ENCODE measurements at places on chromosomes 1 and 21.

- DNase-seq, result no peak
Measured at GRCh38 chr1:181174861-181175260, 86.4 kb downstream of the IER5 start.

GRCh38 chr1:65820983-65821382 is 28.3 kb downstream of the PDE4B start:
- no peak for DNase-seq

GRCh38 chr1:76510672-76511557 is 356.4 kb upstream of the ST6GALNAC5 start:
- DNase-seq, result no peak

- DNase-seq, result no peak
Measured at GRCh38 chr1:55127827-55128343, 87.3 kb downstream of the USP24 start.

DNA sequence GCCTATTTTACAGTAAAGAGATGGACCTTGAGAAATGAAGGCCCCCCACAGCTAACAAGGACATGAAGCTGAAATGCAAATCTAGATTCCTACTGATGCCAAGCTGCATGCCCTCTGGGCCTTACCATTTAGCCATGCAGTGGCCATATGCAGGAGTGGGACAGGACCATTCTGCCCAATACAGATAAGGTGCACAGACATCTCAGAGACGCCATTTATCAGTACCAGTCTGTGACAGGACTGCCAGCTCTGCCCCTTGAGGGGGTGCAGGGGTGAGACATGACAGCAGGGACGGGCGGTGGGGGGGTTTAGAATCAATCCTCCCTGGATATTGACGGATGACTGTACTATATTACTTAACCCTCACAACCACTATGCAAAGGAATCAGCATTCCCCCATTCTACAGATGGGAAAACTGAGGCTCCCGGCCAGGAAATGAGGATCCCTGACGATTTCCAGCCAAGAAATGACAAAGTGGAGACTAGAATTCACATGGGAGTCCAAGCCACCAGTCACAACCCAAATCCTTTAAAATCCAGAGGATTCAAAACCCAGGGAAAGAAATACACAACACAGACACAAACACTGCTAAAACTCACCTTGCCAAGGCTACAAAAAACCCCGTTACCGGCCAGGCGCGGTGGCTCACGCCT is 10.8 kb downstream of the SSBP3 start:
- no peak for DNase-seq

DNA sequence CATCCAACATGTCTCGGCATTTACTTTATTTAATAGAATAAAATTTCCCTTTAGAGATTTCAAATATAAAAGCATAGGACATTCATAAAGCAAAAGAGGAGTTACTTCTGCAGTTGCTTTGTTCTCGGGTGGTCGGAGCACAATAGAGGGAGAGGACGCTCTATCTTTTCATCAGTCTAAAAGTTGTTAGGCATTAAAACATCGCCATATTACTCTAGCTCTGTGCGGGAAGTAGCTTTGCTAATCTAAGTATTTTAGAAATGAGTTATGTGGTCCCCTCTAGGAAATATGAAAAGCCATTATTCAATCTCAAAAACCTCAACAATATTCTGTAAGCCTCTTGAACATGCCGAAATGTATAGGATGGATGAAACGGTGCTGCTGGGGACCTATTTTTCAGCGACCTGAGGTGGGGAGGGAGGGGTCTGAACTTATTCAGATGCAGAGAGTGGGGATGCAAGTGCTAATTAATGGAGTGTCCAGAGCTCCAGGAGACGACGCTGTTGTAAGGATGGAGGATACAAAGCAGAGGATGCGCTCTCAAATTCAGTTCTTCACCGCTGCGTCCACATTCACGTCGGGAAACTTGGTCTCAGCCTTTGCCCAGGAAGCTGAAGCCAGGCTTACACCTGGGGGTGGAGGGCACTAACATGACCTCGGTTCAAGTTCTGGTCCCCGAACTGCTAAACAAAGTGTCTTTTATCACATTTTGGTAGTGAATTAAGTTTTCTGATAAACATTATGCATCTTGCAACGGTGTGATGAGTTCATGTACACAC is 6.3 kb downstream of the CDKN2C start:
- no peak for DNase-seq

- DNase-seq, result no peak
Measured at GRCh38 chr1:88063605-88064004, 620.5 kb upstream of the PKN2 start.

DNA sequence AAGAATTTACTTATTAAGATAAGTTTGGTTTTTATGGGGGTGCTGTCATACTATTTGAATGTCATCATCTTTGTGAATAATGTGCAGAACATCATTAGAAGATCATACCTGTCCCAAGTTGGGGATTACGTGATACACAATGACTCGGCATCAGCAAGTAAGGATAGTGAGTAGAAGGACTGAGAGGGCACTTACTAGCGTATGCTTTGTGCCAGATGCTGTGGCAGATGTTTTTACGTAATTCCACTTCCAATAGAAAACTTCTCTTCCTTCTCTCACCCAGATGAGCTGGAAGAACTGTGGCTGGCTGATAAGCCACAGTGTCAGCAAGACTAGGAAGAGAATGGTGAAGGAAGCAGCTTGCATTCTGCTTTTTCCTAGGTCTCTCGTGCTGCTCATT is 28.1 kb upstream of the TGFB2 start:
- no peak for DNase-seq

- DNase-seq, result no peak
Measured at GRCh38 chr1:17516303-17517214, 22.9 kb upstream of the ARHGEF10L start.

DNA sequence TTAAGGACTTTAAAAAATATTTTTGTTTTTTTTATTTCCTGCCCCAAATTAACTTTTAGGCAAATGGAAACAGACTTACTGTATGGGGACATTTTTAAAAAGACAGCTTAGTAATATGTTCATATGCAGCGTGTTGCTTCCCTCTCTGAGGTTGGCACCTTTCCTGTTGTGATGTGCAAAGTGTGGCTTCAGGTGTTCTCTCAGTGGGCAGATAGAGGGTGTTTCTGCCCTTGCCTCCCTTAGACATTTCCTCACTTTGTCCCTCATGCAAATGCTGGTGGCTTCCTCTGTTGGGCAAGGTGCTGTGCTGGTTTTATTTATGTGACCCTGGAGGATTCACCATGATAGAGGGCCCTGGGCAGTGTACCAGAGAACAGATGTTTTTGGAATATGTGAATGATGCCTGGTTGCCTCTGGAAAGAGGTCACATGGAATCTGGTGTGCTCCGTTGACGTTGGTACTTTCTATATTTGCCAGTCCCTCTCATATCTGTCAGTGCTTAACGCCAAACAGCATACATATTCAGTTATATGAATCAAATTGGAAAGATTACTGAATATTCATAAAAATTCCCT is 123.5 kb downstream of the PATJ start:
- DNase-seq, result no peak

DNA sequence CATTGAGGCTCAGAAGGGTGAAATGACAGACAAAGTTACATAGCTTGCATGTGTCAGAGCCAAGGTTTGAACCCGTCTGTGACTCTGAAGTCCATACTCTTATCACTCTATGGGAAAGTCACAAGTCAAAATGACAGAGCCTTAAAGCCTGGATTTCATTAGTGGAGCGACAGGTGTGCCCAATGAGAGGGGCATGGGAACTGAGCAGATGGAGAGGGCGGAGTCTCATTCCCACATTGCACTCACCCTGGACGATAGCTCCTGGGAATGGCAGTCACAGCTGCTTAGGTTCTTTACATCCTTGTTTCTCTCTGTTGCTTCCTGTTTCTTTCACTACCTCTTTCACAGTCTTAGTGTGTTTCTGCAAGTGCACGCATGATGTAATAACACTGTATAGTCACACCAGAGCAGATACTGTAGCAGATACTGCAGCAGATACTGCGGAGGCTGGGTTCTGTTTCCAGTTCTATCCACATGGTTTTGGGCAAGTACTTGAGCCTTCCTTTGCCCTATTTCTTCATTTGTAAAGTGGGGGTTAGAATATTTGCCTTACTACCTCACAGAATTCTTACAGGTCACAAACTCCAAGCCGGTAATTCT is 127.2 kb downstream of the ZSCAN20 start:
- no peak for DNase-seq

GRCh38 chr21:38958940-38959691 is 153.4 kb downstream of the ETS2 start:
- no peak for DNase-seq

DNA sequence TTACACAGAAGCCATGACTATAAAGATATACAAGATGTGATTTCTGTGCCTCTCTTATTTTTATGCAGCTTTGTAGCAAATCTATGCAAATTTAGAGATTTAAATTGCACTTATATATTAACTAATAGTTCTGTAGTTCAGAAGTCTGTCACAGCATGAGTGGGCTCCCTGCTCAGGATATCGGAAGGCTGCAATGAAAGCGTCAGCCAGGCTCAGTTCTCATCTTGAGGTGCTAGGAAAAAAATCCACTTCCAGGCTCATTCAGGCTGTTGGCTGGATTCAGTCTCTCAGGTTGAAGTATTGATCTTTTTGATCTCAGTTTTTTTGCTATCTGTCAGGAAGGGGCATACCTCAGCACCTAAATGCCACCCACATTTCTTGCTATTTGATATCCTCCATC is 487.4 kb upstream of the DEPDC1 start:
- DNase-seq, result no peak

- DNase-seq, result no peak
Measured at GRCh38 chr1:12615865-12616708, 1.9 kb downstream of the DHRS3 start.

GRCh38 chr1:246647113-246647512 is 77.1 kb upstream of the SCCPDH start:
- DNase-seq, result no peak

- DNase-seq, result no peak
Measured at GRCh38 chr1:77659879-77660593, 22.4 kb downstream of the ZZZ3 start.

- peak; percentile 63 for DNase-seq
Measured at GRCh38 chr21:42453224-42453985, 42.6 kb downstream of the RSPH1 start.

DNA sequence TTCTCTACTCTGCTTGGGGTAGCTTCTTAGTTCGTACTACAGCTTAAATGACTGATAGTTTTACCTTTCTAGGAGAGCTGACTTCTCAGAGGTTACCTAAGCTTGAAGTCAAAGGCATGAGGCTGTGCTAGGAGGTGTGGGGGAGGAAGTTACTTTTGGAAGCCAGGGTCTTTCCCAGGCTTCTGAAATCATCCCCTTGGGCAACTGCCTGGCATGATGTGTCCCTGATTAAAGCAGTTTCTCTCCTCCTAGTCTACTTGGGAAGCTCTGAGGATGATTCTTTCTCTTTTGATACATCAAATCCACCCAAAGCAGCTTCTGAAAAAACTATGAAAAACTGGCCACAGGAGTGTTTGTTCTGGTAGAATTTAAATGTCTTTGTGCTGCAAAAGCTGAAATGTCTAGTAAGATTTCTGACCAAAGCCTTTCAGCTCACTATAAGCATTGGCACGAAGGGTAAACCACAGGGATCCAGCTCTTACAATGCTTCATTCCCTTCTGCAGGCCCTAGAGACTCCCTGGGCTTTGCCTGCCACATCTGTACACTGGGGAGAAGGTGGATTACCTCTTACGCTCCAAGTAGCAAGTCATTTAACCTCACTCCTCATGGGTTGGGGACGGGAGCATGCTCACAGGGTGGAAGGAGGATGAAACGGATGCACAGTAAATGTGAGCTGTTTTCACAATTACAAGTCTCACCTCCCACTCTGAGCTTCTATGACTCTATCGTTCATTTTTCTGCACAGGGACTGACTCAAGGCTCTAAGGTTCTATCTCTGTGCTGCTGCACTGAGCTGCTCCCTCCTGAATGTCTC is 59.6 kb downstream of the RUNX1 start:
- DNase-seq, result no peak

DNA sequence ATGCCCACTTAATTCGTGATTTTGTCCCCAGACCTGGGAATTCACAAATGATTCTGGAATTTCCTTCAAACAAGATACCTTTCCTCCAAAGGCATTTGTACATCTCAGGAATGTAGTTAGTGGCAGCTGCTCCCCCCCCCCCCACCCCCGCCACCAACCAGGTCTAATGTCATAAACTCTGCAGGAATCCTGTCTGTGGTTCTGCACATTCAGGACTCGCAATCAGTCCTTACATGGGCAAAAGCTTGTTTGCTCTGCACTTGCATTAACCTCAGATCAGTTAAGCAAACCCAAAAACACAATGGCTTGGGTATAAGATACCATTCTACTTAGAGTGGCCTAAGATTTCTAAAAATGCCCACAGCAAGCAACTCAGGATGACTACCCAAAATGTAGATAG is 143.8 kb downstream of the TGFB2 start:
- no peak for DNase-seq

GRCh38 chr1:206532368-206532767 is 25.0 kb downstream of the RASSF5 start:
- no peak for DNase-seq

DNA sequence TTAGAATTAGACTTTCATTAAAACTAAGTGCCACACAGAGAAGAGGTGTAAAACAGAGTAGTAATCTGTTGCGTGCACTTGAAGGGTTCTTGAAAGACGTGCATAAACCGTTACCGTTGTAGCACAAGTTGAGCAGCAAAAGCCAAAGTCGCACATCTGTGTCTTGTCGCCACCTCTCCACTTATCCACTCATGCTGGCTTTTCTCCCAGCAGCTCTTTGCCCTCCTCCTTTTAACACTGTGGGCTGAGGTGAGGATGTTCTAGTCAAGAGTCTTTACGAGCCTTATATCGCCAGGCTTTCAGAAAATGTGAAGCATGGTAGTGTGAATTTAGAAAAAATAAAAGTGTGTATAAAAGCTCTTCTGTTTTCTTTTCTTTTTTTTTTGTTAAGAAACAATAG is 48.0 kb downstream of the NR5A2 start:
- no peak for DNase-seq

- DNase-seq, result peak; percentile 14
Measured at GRCh38 chr21:34618941-34619340, 4.0 kb upstream of the RCAN1 start.

DNA sequence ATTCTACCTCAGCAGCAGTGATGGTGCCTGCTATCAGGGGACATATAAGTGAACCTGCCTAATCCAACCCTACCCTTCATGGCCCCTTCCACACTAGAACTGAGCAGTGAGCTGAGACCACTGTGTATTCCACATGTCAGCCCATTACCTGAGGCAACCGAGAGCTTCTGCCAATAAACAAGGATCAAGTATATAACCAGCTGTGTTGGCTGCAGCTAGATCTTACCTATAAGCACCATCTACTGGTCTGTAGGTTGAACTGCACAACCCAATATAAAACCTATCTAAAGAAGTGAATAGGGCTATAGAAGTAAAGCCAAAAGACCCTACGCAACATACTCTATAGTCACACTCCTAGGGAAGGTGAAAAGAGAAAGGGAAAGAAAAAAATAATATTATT is 376.9 kb downstream of the HHIPL2 start:
- no peak for DNase-seq

DNA sequence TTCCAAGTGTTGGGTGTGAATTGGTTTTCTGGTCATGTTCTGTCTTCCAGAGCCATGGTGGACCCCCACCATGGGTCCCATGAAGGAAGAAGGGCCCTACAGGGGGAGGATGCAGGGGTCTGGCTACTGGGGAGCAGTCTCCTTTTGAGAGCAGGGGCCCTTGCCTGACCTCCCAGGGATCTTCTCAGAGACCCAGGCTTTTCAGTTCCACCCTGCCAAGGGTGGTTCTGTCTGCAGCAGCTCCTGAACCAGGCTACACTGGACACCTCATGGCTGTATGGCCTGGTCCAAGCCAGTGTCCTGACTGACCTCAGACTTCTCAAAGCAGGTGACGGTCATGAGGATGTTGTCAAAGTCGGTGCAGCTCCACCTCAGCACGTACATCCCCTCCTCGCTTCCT is 109.0 kb downstream of the JAK1 start:
- DNase-seq, result no peak

GRCh38 chr1:236997882-236998281 is 6.4 kb downstream of the MT1HL1 start:
- no peak for DNase-seq

Measured in GDM1 (cell line).